Osteocyte (in vitro differentiated cells): ENCODE measurements at places on chromosomes 3 and 15. TPM values are rescaled to one million over a fixed set of nuclear protein-coding genes. Genes with fewer than 3 reads are reported as not detected.

MUSTN1 gene
- total RNA-seq: 2.0 and 6.2 TPM in 2 replicates

RTP3 gene
- total RNA-seq: not detected in 2 replicates

KAT2B gene
- total RNA-seq: 15.7 and 16.4 TPM in 2 replicates

WDR49 gene
- 0.31 TPM in 1 of 2 replicates, not detected in the other for total RNA-seq

- no peak for DNase-seq
Observed at GRCh38 chr15:47736143-47736786, 19.0 kb downstream of the SEMA6D start.

DNA sequence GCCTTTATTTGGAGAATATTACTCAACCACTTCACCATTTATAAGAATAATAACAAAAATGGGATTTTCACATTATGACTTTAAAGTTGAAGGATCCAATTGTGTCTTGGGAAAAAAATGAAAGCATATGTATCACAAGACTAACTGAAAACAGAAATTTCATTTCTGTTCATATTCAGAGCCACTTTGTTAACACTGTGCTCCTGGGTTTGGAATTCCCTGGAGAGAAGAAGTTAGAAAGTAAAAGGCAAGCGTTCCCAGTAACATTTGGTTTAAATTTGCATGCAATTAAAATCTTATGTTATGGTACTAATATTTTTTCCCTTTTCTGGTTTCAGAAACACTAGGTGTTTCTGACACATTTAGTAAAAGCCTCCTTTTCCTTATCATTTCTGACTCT lies 230.8 kb downstream of the RBMS3 start:
- no peak for DNase-seq

GRCh38 chr3:123383091-123384053 lies 65.5 kb downstream of the ADCY5 start:
- DNase-seq: no peak

GRCh38 chr3:52039846-52040245 lies 16.5 kb downstream of the DUSP7 start:
- no peak for DNase-seq

GRCh38 chr3:39474126-39474515 lies 6.6 kb downstream of the MOBP start:
- DNase-seq: no peak

DNA sequence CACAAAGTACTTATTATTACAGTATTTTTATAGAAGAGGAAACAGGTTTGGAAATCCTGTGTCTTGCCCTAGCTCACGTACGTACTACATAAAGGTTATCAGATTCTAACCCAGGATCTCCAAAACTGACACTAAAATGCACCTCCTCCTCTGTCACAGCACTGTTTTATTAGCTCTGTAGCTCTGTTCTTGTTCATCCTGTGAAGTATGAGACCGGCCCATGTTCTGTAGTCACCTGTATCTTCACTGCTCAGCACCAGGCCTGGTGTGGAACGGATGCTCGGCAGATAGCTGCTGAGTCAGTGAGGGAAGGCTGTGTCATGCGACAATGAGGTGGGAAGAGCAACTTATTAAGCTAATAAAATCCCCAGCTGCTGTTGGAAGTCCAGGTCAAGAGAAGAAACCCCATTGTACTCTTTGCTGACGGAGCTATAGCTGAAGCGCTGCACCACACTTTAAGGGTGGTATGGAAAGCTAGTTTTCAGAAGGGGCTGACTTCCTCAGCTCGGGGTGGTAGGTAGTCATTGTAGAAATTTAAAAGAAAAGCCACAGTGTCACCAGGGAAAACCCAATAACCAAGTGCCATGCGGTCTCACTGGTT lies 22.8 kb downstream of the BCL2A1 start:
- DNase-seq: no peak

GRCh38 chr3:34067536-34068051 lies 269.2 kb downstream of the PDCD6IP start:
- DNase-seq: no peak

- no peak for DNase-seq
Observed at GRCh38 chr3:149965278-149965677, 5.4 kb downstream of the PFN2 start.

DNA sequence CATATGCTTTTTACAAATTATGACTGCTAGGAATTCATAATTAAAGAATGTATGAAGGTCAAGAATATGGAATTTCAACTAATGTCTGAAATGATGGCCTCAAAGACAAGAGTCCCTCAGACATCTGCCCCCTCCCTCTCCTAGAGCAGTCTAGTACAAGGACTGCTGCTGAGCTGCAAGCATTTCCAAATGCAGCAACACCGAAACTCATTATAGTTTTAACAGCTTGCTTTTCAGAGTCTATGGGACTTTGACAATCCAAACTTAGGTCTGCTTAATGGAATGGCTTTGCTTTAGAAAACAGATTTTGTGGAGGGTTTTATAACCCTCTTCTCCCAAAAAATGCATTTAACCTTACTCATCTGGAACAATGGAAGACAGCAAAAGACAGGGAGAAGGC lies 115.4 kb downstream of the WDR76 start:
- DNase-seq: no peak

GRCh38 chr15:38217191-38217595 lies 35.4 kb upstream of the SPRED1 start:
- no peak for DNase-seq

GRCh38 chr3:179473565-179473964 lies 22.3 kb upstream of the GNB4 start:
- no peak for DNase-seq

GRCh38 chr3:35745351-35745750 lies 106.0 kb downstream of the ARPP21 start:
- no peak for DNase-seq

DNA sequence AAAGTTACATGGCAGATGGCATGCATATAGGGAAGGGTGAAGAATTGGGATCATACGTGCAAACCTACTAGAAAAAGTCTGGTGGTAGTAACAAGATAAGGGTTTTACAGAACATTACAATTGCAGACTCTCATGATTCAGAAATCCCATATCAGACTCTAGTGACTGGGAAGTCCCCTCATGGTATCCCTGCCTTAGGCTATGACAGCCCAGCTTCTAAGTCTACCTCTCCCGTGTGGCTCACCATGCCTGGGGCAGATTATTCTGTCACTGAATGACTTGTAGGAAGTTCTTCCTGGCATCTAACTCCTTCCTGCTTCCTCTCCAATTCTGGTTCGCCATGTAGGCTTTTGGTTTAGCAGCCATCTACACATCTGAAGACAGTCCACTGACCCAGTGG lies 5.7 kb upstream of the SLC6A11 start:
- no peak for DNase-seq
